SW 1271 (cell line): ENCODE measurements at places on chromosomes 4 and X.

DNA sequence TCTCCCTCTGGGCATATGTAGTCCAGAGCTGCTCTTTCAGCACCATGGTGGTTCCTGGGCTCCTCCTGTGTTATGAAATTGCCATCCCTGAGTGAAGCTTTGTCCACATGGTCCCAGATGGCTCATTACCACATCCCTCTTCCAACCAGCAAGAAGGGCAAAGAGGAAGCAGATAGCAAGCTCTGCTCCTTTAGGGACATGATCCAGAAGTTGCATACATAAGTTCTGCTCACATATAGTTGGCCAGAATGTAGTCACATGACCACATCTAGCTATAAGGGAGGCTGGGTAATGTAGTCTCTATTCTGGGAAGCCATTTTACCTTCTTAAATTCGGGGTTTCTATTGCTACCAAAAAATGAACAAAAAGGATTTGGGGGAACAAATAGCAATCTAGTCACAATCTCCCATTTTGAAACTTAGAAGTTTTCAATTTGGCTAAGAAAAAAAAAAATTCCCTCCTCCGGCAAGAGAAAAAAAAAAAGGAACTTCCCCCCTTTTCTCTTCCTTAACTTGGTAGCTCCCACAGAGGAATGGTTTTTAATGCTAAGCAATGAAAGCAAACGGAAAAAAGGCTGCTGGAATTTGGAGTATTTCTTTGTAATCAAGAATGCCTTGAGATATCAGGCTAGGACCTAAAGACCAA is 88.2 kb upstream of the USP9X start:
- DNase-seq, result no peak

- DNase-seq, result no peak
Observed at GRCh38 chr4:3805731-3806130, 39.5 kb downstream of the ADRA2C start.

GRCh38 chr4:9832640-9833039 is 51.2 kb downstream of the DRD5 start:
- no peak for DNase-seq

DNA sequence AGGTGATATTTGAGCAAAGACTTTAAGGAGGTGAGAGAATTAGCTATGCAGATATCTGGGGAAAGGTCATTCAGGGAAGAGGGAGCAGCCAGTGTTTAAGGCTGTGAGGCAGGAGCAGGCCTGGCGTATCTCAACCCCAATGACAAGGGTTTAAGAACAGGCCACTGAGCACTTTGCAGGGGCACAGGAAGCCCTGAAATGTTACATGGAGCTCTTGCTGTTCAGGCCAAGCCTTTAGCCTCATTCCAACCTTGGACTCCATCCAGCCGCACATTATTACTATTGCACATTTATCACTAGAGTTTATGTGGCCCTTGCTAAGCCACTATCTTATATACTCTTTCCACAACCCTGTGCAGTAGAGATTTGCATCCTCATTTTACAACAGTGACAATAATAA is 114.0 kb downstream of the EFNB1 start:
- DNase-seq, result no peak

DNA sequence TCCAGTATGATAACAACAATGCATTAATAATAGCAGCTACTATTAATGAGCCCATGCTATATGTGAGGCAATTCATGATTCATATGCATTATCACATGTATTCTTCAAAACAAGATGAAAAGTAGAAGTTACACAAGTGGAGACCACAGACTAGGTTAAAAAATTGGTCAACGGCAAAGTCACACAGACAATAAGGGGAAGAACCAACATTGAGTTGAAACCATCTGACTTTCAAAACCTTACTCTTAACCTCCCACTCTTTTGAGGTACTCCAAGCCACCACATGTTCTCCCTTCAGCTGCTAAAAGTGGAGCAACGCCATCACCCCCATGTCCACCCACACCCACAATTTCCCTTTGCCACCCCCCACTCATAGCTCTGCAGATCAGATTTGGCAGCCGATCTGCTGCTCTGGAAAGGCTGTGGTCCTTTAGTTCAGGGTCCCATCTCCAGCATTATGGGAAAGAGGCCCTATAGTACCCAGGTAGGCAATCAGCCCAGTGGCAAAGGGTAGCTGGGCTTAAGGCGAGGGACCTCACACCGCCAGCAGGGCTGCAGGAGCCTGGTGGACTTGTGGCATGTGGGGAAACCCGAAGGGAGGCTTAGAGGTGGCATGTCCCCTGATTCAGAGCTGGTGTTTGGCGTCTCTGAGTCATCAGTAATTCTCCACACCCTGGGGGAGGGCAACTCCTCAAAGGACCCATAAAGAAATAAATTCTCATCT is 33.5 kb upstream of the CYBB start:
- no peak for DNase-seq

- DNase-seq, result no peak
Observed at GRCh38 chrX:153885208-153885787, 675 bp downstream of the L1CAM start.

GRCh38 chr4:2820216-2820982 is 23.2 kb upstream of the ADD1 start:
- no peak for DNase-seq

GRCh38 chr4:121535351-121535750 is 154.5 kb upstream of the QRFPR start:
- DNase-seq, result no peak

- no peak for DNase-seq
Observed at GRCh38 chr4:42453612-42454011, 56.3 kb downstream of the SHISA3 start.

DNA sequence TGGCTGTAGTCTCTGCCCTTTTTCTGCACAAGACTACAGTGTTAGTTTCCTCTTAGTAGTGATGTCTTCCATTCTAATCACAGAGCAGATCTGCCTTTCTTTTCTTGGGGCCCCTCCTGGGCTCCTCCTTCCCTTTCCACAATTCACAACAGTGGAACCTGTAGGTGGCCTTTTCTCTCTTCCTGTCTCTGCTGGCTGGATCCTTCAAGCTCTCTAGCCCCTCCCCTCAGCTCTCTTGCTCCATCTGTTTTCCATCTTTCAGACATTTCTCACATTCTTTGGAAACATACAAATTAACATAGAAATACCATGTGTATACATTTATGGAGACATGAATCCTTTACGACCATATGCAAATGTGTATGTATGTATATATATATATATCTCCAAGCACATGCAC is 304 bp upstream of the SPIN2A start:
- DNase-seq, result no peak

DNA sequence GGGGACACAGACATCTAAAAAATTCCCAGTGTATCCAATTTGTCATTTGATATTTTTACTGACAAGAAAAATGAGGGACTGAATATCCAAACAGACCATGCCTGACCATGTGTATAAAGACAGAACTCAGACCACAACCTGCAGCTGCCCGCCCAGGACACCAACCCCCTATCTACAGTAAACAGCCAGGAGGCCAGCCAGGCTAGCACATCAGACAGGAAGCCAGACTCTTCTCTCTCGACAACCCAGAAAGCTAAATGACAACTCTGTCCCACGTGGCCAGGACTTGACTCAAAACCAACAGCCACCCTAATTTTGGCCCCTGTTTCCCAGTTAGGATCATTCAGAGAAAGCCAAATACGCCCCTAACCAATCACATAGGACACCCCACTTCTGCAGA is 15.1 kb downstream of the AFAP1 start:
- no peak for DNase-seq

- DNase-seq, result no peak
Observed at GRCh38 chr4:128279624-128280225, 7.9 kb downstream of the PGRMC2 start.
